ENCODE measurements at places on chromosomes 12 and 14.

GRCh38 chr12:59151243-59151642 lies 230.9 kb upstream of the LRIG3 start:
- no peaks in the 10 kb centered on the region for H3K4me1 ChIP-seq
- no peak overlapping the region for H3K4me3 ChIP-seq
- no peaks in the 10 kb centered on the region for H3K27me3 ChIP-seq
- H3K36me3 ChIP-seq: no peaks in the 10 kb centered on the region
- no peak overlapping the region for H3K27ac ChIP-seq
- no peak for DNase-seq

- no peak overlapping the region for H3K27ac ChIP-seq
- no peak overlapping the region for H3K4me3 ChIP-seq
- no peaks in the 10 kb centered on the region for H3K27me3 ChIP-seq
- no peak for DNase-seq
- no peaks in the 10 kb centered on the region for H3K36me3 ChIP-seq
Observed at GRCh38 chr14:76926521-76927251, 100.5 kb downstream of the LRRC74A start.

- H3K27me3 ChIP-seq: no peaks in the 10 kb centered on the region
- H3K4me1 ChIP-seq: no peaks in the 10 kb centered on the region
- H3K4me3 ChIP-seq: no peak overlapping the region
- H3K27ac ChIP-seq: no peak overlapping the region
Observed at GRCh38 chr12:129481921-129482320, 421.9 kb downstream of the TMEM132D start.

- H3K4me1 ChIP-seq: peaks cover 42% of the 10 kb centered on the region
- no peak for DNase-seq
- H3K36me3 ChIP-seq: no peaks in the 10 kb centered on the region
Observed at GRCh38 chr12:19440019-19440858, 947 bp downstream of the AEBP2 start.

GRCh38 chr14:76936483-76936882 lies 92.0 kb downstream of the IRF2BPL start:
- no peaks in the 10 kb centered on the region for H3K27me3 ChIP-seq
- H3K4me1 ChIP-seq: peaks cover 23% of the 10 kb centered on the region
- DNase-seq: no peak
- no peaks in the 10 kb centered on the region for H3K36me3 ChIP-seq

DNA sequence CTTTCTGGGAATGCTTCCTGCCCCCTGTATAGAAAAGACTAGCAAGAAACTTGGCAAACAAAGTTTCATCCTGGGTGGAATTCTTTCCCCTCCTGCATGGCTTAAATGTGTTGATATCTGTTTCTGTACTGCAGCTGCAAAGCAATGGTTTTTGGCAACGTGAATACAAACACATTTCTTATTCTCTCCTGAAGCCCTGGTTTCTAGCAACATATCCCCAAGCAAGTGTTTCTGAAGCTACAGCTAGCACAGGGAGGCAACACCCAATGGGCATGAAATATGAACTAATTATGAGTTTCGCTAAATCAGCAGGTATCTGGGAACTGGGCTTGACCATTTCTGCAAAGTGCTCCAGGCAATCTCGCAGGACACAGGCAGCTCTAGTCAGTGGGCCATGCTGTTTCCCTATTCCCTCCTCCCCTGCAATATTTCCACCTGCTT lies 392.3 kb upstream of the TMPO start:
- H3K36me3 ChIP-seq: no peaks in the 10 kb centered on the region
- peaks cover 13% of the 10 kb centered on the region for H3K4me1 ChIP-seq
- H3K4me3 ChIP-seq: no peak overlapping the region
- H3K27ac ChIP-seq: no peak overlapping the region

DNA sequence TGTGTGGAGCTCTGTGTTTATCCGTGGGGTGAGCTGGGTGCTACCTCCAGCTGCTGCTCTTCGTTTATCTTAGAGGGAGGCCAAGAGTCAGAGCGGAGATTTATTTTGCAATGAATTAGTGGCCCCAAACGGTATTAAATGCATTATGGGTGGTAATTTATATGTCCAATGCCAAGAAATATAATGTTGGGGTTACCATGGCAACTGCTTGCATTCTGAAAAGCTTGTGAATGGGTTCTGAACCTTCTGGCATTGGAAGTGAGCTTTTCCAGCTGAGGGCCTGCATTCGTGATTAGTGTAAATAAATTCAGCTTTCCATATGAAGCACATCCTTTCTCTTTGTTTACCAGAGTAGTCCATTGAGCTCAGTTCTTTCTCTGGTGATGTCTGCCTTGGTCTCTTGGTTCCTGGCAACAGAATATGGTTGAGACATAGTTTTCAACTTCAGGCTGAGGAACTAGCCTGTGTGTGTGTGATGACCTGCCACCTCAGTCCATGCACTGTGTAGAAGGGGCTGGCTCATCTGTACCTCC lies 51.8 kb downstream of the TRAF3 start:
- H3K36me3 ChIP-seq: no peaks in the 10 kb centered on the region
- H3K4me3 ChIP-seq: no peak overlapping the region
- peaks cover 19% of the 10 kb centered on the region for H3K4me1 ChIP-seq
- H3K27ac ChIP-seq: no peak overlapping the region
- DNase-seq: no peak

DNA sequence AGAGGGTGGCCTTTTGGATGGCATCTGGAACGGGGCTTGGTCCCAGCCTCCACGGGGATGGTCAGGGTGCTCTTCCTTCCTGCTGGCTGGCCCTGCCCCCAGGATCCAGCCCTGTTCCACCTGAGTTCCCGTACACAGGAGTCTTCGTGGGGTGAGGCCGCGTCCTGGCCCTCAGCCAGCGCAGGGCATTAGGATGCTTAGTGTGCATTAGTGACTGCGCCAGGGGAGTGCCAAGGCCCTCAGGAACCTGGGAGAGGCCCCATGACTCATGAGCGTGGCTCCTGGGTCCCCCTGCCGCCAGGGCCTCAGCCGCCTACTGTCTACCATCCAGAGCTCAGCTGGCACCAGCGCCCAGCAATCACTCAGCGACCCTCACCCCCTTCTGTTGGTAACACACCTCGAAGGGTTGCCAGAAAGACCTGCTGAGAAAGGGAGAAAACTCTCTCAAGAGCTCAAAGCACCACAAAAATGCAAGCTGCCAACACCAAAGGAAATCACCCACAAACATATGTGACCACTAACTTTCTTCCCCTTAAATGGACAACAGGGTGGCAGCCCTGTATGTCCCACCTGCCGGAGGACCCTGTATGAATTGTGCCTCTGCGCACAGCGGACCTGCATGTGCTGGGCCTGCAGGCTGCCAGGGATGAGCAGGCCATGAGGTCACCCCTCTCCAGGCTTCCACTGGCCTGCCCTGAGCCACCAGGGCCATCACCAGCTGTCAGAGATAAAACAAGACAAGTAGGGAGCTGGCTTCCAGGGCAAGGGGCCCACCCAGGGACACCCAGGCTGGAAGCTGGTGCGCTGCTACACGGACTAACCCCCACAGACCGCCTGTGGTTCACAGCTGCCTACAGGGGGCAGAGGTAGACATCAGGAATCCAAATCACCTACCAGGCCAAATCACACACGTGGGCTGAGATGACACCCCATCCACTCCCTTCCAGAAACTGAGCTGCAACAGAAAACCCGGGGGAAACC lies 28.7 kb downstream of the CCDC85C start:
- no peak for DNase-seq
- H3K4me1 ChIP-seq: peaks cover 94% of the 10 kb centered on the region
- H3K36me3 ChIP-seq: no peaks in the 10 kb centered on the region

DNA sequence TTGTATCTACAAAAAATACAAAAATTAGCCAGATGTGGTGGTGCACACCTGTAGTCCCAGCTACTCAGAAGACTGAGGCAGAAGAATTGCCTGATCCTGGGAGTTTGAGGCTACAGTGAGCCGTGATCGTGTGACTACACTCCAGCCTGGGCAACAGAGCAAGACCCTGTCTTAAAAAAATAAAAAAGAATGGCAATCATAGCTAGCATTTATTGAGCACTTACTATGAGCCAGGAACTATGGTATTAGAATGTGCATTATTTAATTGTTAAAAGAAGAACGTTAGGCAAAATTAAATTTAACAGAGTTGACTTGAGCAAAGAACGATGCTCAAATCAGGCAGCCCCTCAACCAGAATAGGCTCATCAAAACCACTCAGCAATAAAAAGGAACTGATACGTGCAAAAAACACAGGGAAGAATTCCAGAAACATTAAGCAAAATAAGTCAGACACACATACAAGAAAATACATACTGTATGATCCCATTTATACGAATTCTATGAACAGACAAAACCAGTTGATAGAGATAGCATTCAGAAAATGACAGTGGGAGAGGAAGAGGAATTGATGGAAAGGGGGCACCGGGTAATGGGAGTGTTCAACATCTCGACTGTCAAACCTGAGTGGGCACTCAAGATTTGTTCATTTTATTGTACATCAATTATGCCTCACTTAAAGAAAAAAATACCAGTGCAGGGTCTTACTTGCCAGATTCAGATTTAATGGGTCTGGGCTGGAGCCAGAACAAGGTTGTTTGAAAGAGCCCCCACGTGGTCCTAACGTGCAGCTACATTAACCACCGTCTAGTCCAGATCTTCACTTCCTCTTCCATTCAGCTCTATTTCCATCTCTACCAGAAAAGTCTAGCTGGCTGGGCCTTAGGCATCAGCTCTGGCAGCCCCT lies 8.0 kb downstream of the SCNN1A start:
- H3K4me3 ChIP-seq: no peak overlapping the region
- H3K27ac ChIP-seq: peak overlapping the region; percentile 22
- peaks cover 45% of the 10 kb centered on the region for H3K4me1 ChIP-seq
- H3K36me3 ChIP-seq: no peaks in the 10 kb centered on the region
- no peak for DNase-seq

GRCh38 chr14:68905107-68905895 lies 73.8 kb downstream of the ACTN1 start:
- no peak for DNase-seq
- H3K4me3 ChIP-seq: no peak overlapping the region
- H3K27ac ChIP-seq: no peak overlapping the region
- H3K27me3 ChIP-seq: no peaks in the 10 kb centered on the region
- peaks cover 5% of the 10 kb centered on the region for H3K36me3 ChIP-seq
- no peaks in the 10 kb centered on the region for H3K4me1 ChIP-seq

- H3K4me3 ChIP-seq: no peak overlapping the region
- no peaks in the 10 kb centered on the region for H3K27me3 ChIP-seq
- no peak for DNase-seq
- no peak overlapping the region for H3K27ac ChIP-seq
Observed at GRCh38 chr14:53310412-53310811, 157.3 kb upstream of the DDHD1 start.

GRCh38 chr14:85300107-85300506 lies 229.8 kb upstream of the FLRT2 start:
- DNase-seq: no peak
- H3K36me3 ChIP-seq: no peaks in the 10 kb centered on the region
- no peak overlapping the region for H3K4me3 ChIP-seq
- H3K4me1 ChIP-seq: no peaks in the 10 kb centered on the region

GRCh38 chr12:116999066-116999465 lies 88.3 kb downstream of the FBXW8 start:
- no peak for DNase-seq
- no peak overlapping the region for H3K27ac ChIP-seq
- H3K4me1 ChIP-seq: no peaks in the 10 kb centered on the region
- H3K27me3 ChIP-seq: no peaks in the 10 kb centered on the region

Data from vagina (tissue), 2 donors.